SW 1271 (cell line): ENCODE measurements at places on chromosomes 6 and 20.

GRCh38 chr20:3398681-3399252 is 8.7 kb downstream of the DNAAF9 start:
- DNase-seq = no peak

GRCh38 chr6:38644951-38645350 is 5.2 kb upstream of the BTBD9 start:
- DNase-seq = no peak

- no peak for DNase-seq
These were observed 138.2 kb upstream of the PLCB4 start for GRCh38 chr20:8930726-8931125.

DNA sequence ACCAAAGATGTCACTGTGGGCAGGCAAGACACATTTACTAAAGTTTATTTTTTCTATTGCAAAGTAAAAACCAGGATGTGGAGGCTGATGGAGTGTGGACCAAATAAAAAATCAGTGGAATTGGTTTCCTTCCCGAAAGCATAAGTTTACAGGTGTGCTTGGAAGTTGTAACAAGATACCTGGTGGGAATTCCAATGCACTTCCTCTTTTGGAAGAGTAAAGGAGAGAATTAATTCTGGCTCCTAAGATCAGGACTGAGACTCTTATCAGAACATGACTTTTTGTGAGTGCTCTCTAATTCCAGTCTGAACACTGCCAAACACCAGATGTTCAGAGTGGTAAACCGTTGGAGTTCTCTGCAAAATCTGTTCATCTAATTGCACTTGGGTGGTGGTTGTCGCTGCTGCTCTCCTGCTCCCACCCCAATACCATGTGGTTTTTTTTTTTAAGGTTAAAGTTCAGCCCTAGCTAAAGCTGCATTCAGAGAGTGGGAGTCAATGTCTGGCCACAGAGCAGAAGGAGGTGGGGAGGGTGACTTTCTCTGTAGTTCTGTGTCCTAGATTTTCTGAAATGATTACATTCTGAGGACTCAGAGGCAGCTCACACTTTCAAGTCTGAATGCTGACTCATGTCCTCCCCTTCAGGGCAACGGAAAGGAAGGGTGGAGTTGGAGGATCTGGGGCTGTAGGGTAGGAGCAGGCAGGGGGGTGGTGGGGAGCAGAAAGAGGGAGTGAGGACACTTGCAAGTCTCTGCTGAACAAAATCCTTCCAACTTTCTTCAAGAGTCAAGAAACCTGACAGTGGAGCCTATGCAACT is 275.8 kb upstream of the PRDM1 start:
- peak; percentile 17 for DNase-seq

DNA sequence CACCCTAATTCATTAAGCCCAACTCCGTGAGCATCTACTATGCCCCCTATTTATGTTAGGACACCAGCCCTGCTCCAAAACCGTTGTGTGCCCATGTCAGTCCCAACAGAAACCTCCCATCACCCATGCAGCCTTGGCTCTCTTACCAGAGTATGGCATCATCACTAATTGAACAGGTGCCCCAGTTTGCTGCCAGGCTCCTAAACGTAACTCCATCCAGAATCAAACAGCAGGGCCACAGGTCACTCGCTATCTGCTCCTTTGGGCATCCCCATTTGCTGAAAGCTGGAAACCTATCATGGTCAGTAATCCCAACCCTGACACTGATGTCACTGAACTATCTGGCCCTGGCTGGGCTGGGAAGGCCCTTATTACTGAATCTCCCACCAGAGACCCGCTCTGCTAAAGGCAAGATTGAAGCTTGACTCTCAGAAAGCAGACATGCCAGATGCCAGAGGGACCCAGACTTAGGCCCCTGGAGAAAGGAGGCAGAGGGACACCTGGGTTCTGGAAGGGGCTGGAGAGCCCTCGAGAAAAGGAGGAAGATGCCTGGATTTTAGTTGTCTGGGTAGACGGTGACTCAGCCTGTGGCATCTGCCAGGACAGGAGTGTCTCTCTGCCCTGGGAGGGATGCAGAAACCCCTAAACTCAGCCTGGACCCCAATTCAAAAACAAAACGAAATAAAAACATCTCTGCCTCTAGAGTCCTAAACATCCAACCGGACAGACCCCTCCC is 14.0 kb downstream of the MUCL3 start:
- no peak for DNase-seq

DNA sequence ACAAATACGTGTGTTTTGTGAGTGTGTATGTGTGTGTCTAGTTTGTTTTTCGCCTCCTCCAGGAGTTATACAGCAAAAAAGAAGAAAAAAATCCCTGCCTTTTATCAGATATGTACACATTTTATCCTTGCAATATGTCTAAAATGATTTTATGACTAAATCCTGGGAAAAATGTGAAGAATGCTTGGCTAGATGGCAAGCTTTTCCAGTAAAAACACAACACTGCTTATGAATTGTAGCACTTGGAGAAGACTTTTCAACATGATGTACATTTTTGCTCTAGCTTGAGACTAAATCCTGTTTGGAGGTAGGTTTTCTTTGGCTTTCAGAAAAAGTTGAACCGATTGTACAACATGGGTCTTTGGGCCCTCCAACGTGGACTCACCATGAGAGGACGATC is 160.2 kb downstream of the GMPR start:
- no peak for DNase-seq

DNA sequence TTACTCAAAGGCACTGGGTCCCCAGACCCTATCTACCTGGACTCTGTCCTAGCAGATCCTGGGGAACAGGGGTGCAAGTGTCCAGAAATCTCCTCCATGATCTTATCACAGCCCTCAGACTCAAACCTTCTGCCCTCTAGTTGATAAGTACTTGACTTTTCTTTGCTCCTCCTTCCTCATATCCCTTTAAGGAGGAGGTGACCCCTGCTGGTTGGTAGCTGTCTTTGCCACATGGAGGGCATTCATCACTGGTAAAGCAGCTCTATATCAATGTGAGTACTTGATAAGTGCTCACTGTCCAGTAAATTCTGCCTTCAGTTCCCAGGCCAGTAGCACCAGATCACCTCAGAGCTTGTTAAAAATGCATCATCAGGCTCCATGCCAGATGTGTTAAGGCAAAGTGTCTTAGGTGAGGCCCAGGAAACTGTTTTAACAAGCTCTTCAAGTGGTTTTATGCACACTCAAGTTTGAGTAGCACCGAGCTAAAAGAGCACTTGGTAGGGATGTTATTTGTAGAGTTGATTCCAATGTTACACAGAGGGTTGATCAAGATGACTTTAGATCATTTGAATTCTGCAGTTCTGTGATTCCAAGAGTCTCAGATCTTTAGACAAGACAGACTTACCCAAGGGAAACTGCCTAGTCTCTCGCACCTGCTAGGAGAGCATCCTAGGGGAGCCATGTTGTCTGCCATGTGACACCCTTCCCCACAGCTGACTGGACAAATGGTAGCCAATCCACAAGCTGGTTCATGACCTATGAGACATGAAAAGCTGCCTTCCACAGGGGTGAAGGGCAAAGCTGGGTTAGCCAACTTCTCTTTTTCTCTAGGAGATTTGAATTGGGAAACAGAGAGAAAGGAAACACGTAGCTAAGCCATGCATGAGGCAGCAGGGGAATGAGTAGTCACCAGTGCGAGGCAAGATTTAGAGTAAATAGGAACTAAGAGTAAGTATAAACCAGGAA is 18.6 kb downstream of the TREML2 start:
- DNase-seq = peak; percentile 10

- no peak for DNase-seq
These were observed 16.1 kb upstream of the THBD start for GRCh38 chr20:23065266-23066201.

DNA sequence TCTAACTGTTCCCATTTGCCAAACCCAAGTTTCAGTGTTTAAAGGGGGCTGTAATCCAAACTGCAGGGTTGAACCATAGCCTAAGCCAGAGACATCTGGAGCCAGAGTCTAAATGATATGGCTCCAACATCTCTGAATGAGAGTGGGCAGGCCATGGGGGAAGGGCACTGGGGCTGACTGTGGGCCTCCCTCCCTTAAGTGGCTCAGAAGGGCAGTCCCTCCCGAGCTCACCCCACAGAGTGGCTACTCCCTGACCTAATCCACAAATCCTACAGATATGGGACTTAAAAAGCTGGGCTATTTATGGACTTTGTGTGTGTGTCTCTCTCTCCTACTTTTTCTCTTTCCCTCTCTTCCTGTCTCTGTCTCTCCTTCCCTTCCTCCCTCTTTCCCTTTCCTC is 35.8 kb upstream of the AAR2 start:
- DNase-seq = no peak

GRCh38 chr6:119407156-119407555 is 57.6 kb upstream of the MAN1A1 start:
- no peak for DNase-seq

DNA sequence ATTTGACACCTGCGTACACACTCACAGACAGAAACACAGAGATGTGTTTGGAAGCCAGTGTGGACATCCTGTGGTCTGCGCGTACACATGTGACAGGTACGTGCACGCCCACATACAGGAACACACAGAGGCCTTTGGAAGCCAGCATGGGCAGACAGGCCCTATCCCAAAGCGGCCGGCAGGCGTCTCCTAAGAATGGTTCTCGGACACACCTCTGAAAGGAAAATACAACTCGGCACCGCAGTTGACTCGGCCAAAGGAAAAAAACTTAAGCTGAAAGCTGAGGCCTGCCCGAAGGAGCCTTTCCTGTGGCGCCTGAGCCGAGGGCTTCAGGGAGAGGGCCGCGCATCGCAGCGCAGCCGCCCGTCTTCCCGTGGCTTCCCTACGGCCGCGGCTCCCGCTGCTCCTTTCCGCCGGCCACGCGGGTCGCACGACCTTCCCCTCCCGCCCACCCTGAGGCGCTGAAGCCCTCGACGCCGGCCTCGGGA is 1.4 kb upstream of the CEP43 start:
- peak; percentile 37 for DNase-seq

DNA sequence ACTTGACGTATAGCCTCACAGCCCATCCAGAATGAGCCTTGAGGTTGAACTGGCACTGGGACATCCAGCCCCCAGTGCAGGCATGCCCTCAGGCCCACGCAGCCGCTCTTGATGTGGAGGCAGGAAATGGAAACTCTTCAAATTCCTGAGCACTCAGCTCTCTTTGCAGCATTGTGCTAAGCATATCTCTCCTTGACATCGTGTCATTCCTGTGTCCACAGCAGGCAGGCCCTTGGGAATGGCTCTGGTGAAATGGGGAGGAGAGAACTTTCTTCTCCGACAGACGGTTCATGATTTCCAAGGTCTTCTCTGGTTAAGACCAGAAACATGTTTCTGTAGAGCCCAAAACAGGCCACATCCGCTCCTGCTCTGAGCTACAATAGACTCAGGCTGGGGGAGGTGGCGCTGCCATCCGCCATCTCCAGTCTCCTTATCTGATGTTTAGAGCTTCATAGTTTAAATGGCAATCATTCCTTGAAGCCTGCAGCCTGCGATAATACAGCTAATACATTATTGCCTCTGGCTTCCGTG is 248.8 kb downstream of the CDH4 start:
- DNase-seq = no peak

DNA sequence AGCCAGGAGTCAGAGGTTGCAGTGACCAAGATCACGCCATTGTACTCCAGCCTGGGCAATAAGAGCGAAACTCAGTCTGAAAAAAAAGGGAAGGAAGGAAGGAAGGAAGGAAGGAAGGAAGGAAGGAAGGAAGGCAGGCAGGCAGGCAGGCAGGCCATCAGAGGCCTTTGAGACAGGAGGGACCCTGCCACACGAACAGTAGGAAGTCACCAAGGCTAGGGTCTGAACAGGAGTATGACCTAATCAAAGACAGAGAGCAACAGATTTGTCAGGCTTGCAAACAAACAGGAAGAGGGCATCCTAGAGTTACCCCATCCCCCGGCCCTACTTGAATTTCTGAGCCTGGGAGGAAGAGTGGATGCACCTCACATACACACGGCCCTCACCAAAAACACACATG is 67.1 kb downstream of the FGD2 start:
- no peak for DNase-seq

GRCh38 chr20:39758876-39759275 is 796.7 kb downstream of the DHX35 start:
- DNase-seq = no peak

- no peak for DNase-seq
These were observed 492.9 kb downstream of the PHF3 start for GRCh38 chr6:64128301-64129024.

DNA sequence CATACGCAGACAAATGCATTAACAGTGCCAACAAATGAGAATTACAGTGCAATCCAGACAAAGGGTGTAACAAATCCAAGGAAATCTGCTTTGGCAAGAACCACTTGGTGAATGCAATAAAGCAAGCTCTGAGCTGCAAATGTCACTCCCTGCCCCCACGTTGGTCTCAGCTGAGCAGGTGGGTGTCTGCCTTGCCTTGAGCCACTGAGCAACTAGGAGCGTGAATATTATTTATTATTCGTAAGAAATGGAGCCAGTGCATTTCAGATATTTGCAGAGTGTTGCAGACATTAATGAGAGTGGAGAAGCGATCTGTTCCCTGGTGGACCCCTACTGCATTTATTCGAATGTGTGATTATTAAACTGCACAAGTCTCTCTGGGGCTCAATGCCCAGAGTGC is 36.6 kb upstream of the F13A1 start:
- no peak for DNase-seq

- no peak for DNase-seq
These were observed 78.1 kb downstream of the PRDM1 start for GRCh38 chr6:106163966-106164877.

- no peak for DNase-seq
These were observed 205.1 kb upstream of the SMLR1 start for GRCh38 chr6:130622142-130622541.
